ENCODE measurements at places on chromosomes 5 and 9. TPM values are rescaled to one million over a fixed set of nuclear protein-coding genes. Genes with fewer than 3 reads are reported as not detected.

The STC2 gene
- polyA plus RNA-seq = 2.5 TPM

DNA sequence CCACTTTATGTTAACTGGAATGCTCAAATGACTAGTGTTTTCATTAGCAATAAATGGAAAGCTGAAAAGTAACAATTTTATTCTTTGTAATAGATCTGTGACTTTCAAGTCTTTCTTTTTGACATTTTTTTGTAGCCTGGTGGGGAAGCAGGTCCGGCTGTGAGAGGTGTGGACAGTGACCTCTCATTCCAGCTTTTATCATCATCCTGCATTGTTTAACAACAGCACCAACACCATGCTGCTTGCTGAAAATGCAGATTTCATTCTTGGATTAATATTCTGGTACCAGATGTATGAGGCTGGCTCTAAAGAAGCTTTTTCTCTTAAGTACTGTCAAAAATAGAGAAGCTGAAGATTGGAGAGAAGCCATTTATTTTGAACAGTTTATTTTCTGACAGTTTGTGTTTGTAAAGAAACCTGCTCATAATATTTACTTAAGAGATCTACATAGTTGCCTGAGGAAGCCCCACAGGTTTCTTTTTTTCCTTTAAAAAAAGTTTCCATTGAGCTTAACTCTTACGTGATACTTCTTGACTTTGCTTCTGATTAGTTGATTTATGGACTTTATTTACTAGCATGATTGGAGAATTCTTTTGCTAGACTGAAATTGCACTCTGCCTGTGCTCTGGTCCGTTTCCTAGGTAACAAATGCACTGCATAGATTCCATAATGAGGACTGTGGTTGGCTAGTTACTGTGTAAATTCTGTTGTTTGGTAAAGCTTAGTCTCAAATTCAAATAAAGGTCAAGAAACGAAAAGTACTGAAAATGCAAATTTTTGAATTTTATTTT, 3.4 kb downstream of the KIAA1958 start:
- peak; percentile 29 for DNase-seq

The NMRK1 gene
- 27.4 TPM for polyA plus RNA-seq

- DNase-seq = no peak
Measured at GRCh38 chr9:129834489-129835127, 467 bp downstream of the C9orf78 start.

DNA sequence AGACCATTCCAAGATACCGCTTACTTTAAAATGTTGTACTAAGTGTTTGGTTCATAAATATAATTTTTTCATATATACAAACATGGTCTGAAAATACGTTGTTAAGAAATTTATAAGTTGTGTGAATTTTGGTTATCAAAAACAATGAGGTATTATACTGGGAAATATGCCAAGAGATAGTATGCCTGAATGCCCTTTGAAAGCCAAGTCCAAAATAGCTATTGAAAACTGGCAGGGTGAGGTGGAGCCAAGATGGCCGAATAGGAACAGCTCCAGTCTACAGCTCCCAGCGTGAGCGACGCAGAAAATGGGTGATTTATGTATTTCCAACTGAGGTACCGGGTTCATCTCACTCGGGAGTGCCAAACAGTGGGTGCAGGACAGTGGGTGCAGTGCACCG, 533.5 kb downstream of the ZNF608 start:
- DNase-seq = no peak

- DNase-seq = no peak
Measured at GRCh38 chr5:90381213-90381929, 28.2 kb downstream of the CETN3 start.

The PCDHGB5 gene
- 9.7 TPM for polyA plus RNA-seq

DNA sequence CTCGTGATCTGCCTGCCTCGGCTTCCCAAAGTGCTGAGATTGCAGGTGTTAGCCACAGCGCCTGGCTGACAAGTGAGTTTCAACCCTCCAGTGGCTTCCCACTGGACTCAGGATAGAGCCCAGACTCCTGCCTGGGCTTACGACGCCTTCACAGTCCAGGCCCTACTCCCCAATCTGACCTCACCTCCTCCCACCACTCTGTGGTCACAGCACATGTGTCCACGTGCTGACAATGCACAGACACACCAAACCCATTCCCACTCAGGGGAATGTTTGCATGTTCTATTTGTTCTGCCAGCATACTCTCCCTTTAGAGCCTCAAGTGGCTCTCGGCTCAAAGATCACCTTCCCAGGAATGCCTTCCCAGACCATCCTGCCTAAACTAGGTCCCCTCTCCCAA, 31.1 kb upstream of the TRIM14 start:
- no peak for DNase-seq

The TXNDC8 gene
- polyA plus RNA-seq = not detected

DNA sequence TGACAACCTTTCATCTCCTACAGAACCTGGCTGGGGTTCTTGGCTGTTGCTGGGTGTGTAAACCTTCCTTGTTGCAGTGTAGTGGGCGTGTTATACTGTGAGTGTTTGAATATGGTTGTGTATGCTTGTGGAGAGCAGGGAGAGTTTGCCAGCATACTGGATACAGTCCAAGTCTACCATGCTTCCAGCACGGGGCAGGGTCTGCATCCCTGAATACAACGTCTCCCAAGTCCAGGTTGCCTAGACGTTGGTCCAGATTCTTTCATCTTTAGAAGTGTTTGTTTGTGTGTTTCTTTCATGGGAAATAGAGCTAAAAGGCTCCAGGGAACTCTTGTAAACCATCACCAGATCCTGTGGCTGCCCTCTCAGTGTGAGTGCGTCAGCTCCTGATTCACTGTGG, 46.4 kb downstream of the SYK start:
- DNase-seq = no peak

DNA sequence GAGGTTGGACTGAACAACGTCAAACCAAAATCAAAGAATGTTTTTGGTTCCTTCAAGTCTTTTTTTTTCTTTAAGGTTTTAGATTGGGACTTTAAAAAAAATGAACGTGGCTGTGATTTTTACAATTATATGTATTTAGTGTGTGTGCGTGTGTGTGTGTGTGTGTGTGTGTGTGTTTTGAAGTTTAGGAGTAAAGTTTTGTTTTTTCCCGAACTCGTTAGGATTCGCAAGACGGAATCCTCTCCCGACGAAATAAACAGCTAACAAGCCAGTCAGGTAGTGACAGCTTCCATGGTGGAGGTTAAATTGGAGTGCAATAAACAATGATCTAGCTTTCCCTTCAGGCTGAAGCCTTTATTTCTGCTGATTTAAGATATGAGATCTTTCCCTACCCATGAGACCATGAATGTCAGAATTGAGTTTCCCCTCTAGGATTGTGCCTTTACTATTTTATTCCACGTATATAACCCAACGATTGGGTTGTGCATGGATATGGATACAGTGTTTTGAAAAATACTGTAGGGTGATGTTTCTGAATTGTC, 1.2 kb downstream of the KIAA1958 start:
- DNase-seq = no peak

DNA sequence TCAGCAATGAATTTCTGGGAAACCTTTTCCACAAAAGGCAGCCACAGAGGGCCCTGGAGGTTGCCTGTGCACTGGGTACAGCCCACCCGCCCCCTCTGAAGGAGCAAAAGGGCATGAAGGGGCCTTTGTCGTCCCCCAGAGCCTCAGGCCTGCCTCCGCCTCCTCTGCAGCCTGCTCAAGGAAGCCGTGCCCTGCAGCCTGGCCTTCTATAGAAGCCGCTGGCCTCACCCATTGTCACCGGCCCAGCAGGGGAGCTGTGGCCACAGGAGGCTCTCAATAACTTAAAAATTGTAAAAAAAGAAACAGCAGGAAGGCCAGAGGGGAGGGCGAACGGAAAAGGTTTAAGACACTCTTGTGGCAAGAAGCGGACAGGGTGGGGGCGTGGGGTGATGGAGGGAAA, 213.3 kb downstream of the IRX2 start:
- DNase-seq = no peak

DNA sequence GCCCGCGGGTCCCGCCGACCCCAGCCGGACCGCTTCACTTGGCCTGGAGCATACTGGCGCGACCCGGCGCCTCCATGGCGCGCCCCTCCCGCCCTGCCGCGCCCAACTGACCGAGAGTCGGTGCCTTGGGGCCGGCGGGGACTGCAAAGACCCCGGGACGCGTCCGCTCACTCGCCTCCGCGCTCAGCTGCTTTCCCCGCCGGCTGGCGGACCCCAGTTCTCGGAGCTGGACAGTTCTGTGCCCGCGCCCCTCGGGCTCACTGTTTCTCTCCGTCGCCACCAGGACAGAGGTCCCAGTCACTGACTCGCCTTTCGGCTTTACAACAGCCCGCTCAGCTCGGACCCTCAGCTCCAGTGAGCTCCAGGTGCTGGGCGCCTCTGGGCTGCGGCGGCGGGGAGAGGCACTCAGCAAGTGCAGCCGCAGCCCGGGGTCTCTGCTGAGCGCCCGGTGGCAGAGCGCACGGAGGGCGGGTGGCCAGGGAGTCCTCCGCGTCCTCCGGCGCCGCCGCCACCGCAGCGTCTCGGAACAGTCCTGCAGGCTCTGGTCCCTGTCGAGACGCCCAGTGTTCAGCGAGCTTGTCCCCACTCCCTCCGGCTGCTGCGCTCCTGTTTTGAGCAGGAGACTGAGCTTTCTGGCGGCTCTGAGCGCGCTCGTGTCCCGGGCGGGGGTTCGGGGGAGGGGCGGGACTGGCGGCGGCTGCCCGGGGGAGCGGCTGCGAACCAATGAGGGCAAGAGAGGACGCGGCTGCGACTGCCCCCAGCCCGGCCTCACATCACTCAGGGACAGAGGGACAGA, at the start of gene SMIM32:
TSS of gene SMIM32 (minus strand) at position 637 of the 796 bp plus-strand sequence. CDS start 638 bp downstream, outside the sequence.
- DNase-seq = peak; percentile 50

DNA sequence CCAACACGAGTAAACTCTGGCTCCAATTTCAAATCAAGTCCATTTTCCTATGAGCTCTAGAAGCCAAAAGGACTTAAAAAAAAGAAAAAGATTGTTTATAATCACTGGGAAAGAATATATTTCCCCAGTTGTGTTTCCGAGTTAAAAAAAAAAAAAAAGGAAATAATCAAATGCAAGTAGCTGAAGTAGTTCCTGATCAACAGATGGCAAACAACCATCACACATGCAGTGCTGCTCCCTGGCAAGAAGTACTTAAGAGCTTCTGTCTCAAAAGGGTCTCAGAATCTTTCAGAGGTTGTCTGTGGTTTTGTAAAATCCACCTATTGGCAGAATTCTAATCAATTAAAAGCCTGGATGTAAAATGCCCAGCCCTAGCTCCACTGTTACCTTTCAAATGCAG, 387.9 kb downstream of the RAB3C start:
- DNase-seq = no peak

The PCDHA10 gene
- 0.59 TPM for polyA plus RNA-seq

DNA sequence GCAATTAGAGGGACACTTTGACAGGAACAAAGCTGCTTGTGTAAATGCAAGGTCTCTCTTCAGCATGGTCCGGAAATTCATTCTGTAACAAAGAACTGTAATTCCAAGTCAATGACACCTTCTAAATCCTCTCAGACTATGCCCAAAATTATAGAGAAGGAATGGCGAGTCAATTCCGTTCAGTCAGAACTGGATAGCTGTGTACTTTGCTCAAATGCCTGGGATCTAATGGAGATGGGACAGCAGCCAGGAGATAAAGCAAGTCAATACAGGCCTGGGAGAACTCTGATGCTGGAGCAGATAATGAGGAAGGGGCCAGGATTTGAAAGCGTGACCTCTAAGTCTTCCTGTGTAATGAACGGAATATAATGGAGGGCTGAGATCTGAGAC, 96.4 kb upstream of the SPRY4 start:
- DNase-seq = no peak

DNA sequence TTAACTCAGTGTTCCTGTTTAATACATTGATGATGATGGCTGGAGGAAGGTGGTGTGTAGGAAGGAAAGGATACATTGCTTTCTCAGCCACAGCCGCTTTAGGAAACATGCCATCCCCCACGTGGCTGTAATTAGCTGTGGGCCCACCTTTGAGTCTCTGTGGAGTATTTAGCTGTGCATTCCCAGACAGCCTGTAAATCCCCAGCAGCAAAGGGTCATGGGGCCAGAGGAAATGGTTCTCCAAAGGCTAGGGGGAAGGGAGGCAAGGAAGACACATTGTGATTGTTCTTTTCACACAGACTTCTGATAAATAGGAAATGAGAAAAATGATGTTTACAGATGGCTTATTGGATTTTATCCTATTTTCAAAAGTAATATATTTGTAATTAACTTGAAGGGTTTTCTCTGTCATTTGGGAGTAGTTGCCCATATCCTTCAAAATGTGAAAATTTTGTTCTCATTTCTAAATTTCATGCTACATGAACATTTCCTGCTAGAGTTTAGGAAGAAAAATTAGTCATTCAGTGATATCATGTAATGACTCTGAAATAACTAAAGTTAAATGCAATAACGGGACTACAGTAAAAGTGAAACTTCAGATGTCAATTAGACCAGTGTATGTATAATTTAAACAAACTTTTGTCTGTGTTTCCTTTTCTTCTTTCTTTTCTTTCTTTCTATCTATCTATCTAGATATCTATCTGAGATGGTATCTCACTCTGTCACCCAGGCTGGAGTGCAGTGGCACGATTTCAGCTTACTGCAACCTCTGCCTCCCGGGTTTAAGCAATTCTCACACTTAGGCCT, 24.3 kb upstream of the F2R start:
- DNase-seq = no peak

- no peak for DNase-seq
Measured at GRCh38 chr9:122816163-122816867, 12.1 kb downstream of the PDCL start.

The ANGPTL2 gene
- 10.1 TPM for polyA plus RNA-seq

The SEMA6A gene
- 67.2 TPM for polyA plus RNA-seq

DNA sequence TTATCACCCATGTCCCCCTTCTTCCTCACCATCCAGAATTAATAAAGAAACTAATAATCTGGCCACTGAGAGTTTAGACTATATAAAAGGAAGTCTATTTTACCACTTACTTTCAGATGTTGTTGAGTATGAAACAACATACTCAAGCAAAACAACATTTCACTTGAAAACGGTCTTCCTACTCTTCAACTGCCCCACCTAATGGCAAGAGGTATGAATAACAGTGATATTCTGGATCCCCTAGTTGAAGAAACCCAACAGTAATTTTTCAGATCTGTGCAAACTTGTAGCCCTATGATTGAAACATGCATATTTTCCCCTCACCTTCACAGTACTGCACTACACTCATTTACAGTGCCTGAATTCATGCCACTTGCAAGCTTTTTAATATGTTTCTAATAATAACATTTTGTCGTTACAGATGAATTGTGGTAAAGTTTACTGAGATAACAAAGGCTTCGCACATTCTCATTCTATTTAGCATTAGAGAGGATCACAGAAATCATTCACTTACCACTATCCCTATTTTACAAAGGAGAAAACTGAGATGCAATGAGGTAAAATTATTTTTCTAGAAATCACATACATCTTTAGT, 267.9 kb upstream of the PDE4D start:
- DNase-seq = no peak

GRCh38 chr5:32217886-32218396, 43.8 kb upstream of the GOLPH3 start:
- DNase-seq = no peak

The TRIP13 gene
- 13.1 TPM for polyA plus RNA-seq

The QSOX2 gene
- polyA plus RNA-seq = 18.8 TPM

DNA sequence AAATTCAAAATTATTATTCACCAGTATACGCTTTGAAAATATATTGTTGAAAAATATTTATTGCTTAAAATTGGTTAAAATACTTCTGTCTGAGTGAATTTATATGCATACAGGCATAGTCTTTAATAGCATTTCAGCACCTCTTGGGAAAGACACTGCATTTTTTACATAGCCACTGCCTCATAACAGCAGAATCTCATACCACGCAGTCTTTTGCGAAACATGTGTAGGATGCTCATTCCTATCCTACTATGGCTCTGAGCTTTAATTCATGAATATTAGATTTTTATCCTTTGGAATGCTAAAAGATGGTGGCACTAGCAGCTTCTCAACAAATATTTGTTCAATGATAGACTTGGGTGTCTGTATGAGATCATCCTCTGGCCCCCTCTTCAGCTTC, 94.0 kb upstream of the SH3GL2 start:
- no peak for DNase-seq

GRCh38 chr9:100598641-100599145, 20.8 kb downstream of the CAVIN4 start:
- peak; percentile 84 for DNase-seq

All from renal pelvis (tissue), 12 donors.